ENCODE measurements at places on chromosomes 12 and 14.

DNA sequence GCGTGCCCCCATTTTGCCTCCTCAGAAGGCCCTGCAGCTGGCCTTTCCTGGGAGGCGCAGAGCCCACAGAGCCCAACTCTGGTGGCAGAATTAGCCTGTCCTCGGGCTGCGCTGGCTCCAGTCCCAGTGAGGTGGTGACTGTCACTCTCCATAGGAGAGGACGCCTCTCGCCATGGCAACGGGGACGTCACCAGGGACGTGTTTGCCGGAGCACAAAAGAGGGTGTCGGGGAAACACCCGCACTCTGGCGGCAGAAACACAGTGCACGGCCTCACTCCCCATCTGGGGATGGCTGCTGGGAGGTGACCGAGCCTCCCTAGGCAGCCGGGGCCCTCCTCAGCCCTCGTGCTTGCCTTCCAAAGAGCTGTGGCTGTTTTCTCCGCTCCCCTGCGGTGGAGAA, 50.2 kb upstream of the NCOR2 start:
- DNase-seq: no peak

DNA sequence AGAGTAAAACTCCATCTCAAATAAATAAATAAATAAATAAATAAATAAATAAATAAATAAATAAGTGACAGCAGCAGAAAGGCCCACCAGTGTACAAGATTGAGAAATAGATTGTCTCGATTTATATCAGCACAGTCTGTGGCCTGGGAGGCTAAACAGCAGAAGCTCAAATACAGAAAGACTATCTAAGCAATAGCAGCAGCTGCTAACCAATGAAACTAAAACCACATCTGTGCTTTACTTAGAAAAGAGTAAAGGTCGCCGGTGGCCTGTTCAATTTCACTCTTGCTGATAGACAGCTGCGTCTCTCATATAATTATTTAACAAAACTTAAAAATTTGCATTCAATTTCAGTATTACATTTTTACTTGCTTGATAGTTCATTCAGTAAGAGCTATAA, 325.7 kb downstream of the CEP128 start:
- DNase-seq: no peak

DNA sequence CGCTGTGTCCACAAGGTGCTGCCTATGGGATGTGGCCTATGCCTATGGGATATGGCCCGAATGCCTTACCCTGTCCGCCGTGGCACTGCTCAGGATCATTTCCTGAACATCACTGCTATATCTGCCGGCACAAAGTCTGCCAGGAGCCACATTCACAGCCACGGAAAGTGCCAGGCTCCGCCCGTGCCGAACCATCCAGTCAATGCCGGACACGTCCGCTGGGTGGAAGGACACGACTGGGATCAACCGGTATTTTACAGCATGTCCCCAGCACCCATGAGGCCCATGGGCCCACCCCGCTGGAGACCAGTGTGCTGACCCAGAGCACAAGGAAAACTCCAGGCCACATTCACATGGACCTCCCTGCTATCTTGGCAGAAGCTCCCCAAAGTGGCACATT, 14.6 kb upstream of the RAB35 start:
- DNase-seq: no peak

- DNase-seq: no peak
These were observed 77.3 kb upstream of the CNTN1 start for GRCh38 chr12:40614923-40615322.

GRCh38 chr14:91058042-91058581, 2.3 kb downstream of the RPS6KA5 start:
- DNase-seq: no peak

All from T-cell (primary cell).